ENCODE measurements at places on chromosomes 3 and 15. TPM values are rescaled to one million over a fixed set of nuclear protein-coding genes. Genes with fewer than 3 reads are reported as not detected.

CHRM5 gene
- not detected for total RNA-seq

GNB4 gene
- 0.59 TPM for total RNA-seq

KBTBD12 gene
- total RNA-seq = not detected

CCR9 gene
- not detected for total RNA-seq

ARHGEF26 gene
- total RNA-seq = not detected

GOLGA6D gene
- total RNA-seq = not detected

CYP8B1 gene
- not detected for total RNA-seq

DNA sequence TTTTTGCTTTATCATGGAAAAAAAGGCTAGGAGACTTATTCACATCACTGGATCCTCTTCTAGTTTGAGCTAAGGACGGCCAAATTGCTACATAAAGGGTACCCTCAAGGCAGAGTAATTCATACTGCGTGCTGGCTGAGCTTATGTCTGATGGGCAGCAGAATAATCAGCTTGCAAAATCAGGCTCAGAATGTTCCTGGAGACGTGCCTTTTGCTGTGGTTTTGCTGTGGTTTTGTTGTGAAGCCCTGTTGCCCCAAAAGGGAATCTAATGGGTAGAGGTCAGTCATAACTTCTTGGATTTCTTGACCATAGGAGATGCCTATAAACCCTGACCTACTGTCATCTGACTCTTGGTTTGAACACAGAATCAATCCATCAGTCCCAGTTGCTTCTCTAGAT, 189.9 kb downstream of the SOX2 start:
- DNase-seq = no peak

DNA sequence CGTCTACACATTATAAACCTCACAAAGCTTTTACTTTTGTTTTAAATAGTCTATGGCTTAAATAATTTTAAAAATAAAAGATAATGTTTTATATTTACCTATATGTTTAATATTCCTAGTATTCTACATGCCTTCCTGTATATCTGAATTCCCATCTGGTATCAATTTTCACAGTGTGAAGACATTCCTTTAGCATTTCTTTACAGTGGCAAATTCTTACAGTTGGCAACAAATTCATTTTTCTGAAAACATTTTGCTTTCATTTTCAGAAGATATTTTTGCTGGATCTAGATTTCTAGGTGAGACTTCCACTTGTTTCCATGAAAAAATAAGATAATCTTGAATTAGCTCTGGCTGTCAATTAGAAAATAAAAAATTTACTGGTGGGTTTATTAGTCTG, 471.4 kb upstream of the NAALADL2 start:
- DNase-seq = no peak

DNA sequence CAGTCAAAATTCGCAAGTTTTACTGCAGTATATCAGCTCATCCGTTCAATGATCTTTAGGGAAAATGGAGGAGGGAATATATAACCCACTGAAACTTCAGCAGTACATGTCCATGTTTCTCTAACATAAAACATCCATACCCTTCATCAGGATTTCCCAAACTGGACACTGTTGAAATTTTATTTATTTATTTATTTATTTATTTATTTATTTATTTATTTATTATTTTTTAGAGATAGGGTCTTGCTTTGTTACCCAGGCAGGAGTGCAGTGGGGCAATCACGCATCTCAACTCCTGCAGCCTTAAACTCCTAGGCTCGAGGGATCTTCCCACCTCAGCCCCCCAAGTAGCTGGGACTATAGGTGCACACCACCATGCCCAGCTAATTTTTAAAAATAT, 14.8 kb upstream of the HLTF start:
- no peak for DNase-seq

DNA sequence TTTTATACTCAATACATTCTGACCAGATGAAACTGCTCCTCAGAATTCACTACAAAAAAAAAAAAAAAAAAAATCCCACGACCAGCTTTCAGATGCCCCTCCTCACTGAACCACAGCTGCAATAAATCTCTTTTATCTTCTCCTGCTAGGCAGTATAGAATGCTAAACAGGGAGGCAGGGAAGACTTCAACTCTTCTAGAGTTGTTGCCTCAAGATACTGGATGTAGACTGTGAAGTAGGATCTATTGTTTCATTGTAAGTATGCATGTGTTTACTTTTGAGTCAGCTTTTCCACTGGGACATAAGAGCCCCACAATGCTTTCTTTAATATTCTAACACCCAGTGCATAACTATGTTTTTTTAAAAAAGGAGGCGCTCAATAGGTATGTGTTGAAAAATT, 401.4 kb downstream of the TBL1XR1 start:
- DNase-seq = no peak

GRCh38 chr3:159186581-159186980, 384.7 kb downstream of the MFSD1 start:
- no peak for DNase-seq

- DNase-seq = no peak
These were observed 79.9 kb upstream of the ONECUT1 start for GRCh38 chr15:52870015-52870414.

DNA sequence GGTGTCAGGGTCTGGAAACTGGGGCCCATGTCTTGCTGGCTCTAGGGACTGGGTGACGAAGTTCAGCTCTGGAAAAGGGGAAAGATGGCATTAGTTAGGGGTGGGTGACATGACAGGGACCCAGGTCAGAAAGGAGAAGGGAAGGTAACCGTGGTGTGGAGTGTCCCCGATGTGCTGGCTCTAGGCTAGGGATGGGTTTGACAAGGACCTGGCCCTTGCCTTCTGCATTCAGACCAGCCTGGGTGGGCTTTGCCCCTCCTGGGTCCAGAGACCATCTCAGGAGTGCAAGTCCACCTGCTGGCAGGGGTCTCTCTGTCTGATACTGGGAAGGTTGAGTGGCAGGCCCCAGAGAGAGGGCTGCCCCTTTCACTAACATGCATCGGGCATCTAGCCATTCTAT, 28.7 kb upstream of the ATP2B2 start:
- no peak for DNase-seq

GRCh38 chr15:66039117-66039871, 170.0 kb downstream of the RAB11A start:
- DNase-seq = no peak

DNA sequence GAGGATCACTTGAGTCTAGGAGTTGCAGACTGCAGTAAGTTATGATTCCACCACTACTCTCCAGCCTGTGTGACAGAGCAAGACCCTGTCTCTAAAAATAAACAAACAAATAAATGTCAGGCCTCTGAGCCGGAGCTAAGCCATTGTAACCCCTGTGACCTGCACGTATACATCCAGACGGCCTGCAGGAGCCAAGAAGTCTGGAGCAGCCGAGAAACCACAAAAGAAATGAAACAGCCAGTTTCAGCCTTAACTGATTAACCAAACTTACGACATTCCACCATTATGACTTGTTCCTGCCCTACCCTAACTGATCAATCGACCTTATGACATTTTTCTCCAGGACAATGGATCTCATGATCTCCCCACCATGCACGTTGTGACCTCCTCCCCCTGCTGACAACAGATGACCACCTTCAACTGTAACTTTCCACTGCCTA, 32.5 kb upstream of the ZKSCAN7 start:
- no peak for DNase-seq

DNA sequence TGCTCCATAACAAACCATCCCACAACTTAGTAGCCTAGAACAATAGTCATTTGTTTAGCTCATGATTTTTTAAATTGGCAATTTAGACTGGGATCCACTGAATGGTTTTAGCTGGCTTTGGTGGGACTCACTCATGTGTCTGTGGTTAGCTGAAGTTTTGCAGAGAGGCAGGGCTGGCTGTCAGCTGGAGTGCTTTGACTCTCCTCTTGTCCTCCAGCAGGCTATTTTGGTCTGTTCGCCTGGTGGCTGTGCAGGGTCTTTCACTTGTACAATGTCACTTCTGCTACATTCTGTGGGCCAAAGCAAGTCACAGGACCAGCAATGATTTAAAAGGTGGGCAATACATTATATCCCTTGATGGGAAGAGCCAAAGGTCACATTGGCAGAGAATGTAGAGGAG, 1146.5 kb downstream of the ROBO2 start:
- DNase-seq = no peak

- DNase-seq = no peak
These were observed 36.6 kb upstream of the EPHB3 start for GRCh38 chr3:184524981-184525336.

GRCh38 chr3:196174652-196175051, 36.5 kb downstream of the ZDHHC19 start:
- DNase-seq = no peak

- no peak for DNase-seq
These were observed 101.9 kb upstream of the KCNMB2 start for GRCh38 chr3:178434206-178434805.

DNA sequence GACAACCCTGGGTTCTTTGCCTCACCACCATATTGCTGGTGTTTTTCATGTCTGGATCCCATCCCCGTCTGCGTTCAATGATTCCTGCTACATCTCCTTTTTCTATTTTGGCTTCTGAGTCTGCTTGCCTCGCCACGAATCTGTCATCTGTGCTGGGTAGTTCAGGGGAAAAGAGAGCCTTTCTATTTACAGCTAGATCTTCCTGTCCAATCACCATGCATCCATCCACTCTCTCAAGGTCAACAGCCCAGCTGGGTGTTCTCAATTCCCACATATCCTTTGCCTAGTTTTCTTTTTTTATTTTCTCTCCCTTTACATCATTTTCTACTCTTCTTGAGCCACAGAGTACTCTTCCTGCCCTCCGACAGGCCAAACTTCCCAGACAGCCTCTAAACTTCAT, 104.8 kb upstream of the RAD18 start:
- no peak for DNase-seq

GRCh38 chr3:193732391-193732790, 139.4 kb downstream of the OPA1 start:
- no peak for DNase-seq
